Upper lobe of left lung (tissue), 6 donors: ENCODE measurements at places on chromosomes 16 and 17. TPM values are rescaled to one million over a fixed set of nuclear protein-coding genes. Genes with fewer than 3 reads are reported as not detected.
A peak's percentile ranks its signal among the peaks of the same experiment; 100 is the strongest.

DNA sequence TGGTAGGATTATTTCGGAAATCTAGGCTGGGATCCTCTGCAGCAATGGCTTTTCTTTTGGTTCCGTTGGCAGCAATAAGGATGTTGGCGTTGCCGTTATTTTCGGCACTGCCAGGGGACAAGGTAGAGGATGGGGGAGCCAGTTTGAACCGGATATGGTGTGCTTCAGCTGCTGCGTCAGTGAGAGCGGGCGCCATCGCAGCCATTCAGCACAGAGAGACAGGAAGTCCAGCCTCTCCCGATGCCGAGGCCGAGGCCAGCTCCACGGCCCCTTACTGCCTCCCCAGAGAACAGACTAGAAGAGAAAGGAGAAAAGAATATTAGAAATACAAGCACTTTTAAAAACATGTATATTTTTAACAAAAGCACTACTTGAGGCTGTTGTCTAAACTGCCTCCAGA is 21.3 kb downstream of the KANSL1 start:
- peak; percentile 52 for DNase-seq

- no peak for DNase-seq
These were observed 1.1 kb downstream of the DNASE1 start for GRCh38 chr16:3655396-3656159.

DNA sequence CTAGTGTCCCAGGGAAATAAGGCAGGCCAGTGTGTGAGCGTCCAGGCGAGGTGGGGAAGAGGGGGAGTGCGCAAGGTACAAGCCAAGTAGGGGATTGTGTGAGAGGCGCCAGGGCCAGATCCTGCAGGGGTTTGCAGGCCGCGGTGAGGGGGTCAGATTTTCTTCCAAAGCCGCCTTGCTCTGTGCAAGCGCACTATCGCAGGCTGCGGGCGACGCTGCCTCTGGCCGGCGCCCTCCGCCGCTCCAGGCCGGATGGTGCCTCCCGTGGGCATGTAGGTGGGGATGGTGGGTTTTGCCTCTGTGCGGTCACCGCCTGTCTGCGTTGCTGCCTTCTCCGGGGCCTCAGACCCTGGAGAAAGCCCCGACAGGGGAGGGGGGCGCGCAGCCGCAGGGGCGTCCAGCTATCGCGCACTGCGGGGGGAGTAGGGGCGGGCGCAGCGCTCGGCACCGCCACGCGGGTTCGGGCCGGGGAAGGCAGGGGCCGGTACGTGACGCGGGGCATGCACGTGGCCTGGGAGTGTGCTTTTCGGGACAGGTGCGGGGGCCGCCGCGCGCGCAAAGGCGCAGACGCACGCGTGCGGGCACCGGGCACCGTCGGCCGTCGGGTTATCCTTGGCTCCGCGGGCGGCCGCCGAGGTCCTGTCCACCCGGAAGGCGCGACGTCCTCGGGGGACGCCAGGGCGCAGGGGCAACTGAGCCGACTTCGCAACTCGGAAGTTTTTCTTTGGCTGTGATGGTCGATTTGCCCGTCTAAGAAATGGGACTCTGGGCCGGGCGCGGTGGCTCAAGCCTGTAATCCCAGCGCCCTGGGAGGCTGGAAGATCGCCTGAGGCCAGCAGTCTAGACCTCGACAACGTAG is 1.1 kb upstream of the HAPSTR1 start:
- peak; percentile 37 for DNase-seq

The CFDP1 gene
- 36.8 TPM for total RNA-seq
